Right ventricle myocardium superior (tissue), 1 donor: ENCODE measurements at places on chromosomes 6 and 20. TPM values are rescaled to one million over a fixed set of nuclear protein-coding genes. Genes with fewer than 3 reads are reported as not detected.

Gene ZNF391
- 0.51 TPM for total RNA-seq

GRCh38 chr6:121951918-121952379 lies 447.5 kb upstream of the HSF2 start:
- DNase-seq = no peak

DNA sequence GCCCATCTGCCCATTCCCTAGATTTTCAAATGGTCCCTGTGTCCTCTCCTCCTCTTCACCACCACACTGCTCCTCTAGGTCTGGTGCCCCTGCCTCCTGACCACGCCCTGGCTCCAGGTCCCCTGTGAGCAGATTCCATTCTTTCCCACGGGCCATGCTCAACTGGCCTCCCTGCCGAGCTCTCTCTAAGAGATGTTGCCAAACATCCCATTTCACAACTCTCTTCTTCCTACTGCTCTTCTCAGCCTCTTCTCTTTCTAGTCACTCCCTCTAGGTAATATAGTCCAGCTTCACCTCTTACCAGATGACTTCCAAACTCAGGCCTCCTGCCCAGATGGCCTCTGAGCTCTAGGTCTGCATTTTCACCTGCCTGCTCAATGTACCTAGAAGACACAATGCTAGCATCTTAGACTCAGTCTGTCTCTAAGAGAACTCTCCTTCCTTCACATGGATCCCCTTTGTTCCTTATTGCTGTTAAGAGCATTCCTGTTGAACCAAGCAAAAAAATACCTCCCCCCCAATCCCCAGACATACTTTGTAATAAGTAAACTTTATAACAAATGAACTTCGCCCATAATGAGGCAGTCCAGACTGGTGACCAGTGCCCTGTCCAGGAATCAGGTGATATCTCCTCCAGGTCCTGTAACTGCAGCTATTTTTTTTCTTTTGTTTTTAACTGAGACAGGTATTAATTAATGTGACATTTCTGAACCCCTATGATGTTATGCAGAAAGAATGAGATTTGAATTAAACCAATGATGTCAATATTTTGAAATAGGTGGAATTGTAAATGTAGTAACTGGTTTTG lies 79.0 kb downstream of the LYRM4 start:
- DNase-seq = no peak

- no peak for DNase-seq
Observed at GRCh38 chr6:7914311-7914710, 3.7 kb upstream of the TXNDC5 start.

Gene RBPJL
- total RNA-seq = not detected

GRCh38 chr6:12249541-12250382 lies 40.4 kb upstream of the EDN1 start:
- no peak for DNase-seq

Gene SUMO4
- total RNA-seq = 0.22 TPM

DNA sequence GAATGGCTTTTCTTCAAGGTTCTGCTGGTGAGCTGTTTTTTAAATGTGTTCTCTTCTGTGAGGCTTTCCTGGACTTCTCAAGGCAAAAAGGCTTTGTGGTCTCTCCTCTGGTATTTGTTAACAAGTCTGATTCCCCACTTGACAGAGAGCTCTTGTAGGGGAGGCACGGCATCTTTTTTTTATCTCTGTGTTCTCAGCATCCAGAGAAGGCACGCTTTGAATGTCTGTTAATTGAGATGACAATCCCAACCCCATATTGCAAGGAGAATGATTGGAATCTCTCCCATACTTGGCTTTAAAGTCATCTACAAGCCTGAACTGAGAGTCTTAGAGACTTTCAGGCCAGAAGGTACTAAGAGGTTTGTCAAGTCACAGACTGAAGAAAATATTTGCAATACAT lies 22.6 kb downstream of the EDN1 start:
- DNase-seq = no peak

DNA sequence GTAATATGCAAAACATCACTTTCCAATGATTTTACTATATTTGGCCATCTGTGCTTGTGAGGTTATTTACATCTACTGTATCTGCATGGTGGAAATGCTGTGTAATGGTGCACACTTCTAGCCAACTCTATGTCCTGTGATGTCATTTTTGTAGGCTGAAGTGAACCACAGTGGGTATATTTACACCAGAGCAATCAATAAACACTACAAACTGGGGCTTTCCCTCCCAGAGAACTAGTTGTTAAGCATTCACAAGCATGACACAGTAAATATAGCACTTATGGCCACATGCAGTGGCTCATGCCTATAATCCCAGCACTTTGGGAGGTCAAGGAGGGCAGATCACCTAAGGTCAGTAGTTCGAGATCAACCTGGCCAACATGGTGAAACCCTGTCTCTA lies 4.9 kb downstream of the SLC22A2 start:
- no peak for DNase-seq

Gene ARMH2
- total RNA-seq = not detected

Gene RARS2
- 16.8 TPM for total RNA-seq

Gene COL19A1
- total RNA-seq = 2.0 TPM

Gene RIPOR2
- 3.1 TPM for total RNA-seq

Gene LRRC73
- total RNA-seq = 1.4 TPM

GRCh38 chr20:32558526-32558925 lies 26.6 kb downstream of the NOL4L start:
- no peak for DNase-seq

DNA sequence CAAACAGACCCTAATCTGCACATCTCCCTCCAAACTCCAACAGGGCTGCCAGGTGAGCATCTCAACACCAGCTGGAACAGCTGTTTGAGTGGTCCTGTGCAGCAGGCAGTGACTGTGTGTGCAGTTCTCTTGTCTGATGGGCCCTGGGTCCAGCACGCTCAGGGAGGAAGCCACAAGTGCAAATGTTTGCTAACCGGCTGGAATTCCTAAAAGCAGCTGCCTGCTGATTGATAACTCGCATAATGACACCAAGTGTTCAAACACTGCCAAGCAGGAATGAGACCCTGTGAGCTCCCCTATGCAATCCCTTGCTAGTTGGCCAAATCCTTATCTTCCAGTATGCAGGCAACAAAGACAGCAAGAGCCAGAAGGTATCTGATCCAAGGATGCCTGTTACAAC lies 650.6 kb downstream of the CBLN4 start:
- no peak for DNase-seq

DNA sequence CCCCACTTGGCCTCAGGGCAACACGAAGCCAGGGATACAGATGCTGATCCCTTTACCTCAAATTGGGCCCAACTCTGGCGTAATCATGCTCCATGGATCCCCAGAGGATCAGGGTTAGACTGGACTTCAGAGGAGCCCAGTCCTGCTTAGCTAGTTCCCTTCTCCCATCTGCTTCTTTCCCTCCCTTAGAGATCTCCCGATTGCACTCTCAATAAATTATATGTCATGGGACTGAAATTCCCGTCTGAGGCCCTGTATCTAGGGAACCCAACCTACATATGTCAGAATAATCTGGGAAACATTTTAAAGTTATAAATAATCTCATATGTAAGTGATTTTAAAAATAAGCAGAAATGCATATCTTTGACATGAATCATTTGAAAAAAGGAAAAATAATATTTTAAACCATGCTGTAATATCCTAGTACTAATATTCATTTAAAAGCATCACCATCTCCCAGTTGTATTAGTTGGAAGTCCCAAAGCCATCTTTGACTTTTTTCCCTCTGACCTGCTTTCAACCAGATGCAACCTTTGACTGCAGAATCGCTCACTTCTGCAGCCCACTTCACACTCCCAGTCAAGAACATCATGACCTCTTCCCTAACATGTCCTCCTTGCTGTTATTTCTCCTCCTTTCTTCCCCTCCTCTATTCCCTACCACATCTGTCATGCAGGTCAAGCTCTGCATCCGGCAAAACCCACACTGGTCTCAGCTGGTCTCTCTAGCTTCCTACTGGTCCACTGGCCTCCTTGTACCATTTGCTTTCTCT lies 393.6 kb downstream of the BTBD3 start:
- no peak for DNase-seq

DNA sequence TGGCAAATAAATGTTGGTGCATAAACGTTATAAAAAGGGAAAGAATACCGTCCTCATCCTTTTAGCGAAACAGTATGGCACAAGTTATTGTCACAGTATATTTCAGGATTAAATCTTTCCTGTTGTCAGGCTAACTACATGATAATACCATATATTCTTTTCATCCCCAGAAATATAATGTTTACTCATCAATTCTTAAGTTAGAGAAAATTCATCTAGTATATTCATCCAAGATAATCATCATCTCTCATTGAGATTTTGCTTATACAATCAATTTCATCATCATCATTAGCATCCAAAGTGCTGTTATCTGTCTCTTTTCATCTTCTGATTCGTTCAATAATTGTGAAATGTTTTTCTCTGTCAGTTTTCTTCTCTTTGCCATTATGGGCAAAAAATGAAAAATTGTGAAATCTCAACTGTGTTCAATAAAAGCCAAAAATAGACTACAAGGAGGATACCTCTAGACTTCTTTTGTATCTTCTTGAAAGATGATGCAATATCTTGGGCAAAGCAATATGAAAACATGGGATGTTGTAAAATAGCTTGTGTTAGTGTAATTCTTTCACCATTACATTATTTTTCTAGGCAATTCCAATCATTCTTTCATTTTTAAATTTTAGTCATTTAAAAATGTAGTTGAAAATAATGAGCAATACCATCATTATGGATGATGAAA lies 2.6 kb downstream of the SPACA1 start:
- DNase-seq = no peak

GRCh38 chr20:50101281-50101680 lies 11.7 kb downstream of the UBE2V1 start:
- DNase-seq = no peak

DNA sequence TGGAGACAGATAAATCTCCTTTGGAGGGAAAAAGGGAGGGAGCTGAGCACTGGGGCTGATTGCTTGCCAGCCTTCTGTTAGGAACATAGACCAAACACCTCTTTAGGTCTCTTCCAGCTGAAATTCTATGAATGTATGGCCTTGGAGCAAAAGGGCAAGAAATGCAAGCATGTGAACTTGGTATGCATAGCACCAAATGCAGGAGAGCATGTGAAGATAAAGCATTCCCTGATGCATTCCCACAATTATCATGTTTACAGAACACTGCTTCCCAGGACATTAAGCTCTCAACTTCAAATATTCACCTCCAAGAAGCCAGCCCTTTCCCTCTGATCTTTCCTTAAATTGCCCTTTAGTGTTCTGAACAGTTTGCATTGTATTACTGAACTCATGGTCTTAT lies 15.6 kb downstream of the RIPOR2 start:
- DNase-seq = no peak

- DNase-seq = no peak
Observed at GRCh38 chr6:168589275-168589674, 148.3 kb downstream of the SMOC2 start.

GRCh38 chr6:155771822-155772221 lies 316.2 kb upstream of the NOX3 start:
- DNase-seq = no peak

Gene SLC35F1
- total RNA-seq = 4.8 TPM

GRCh38 chr20:50820515-50821256 lies 25.8 kb downstream of the BCAS4 start:
- DNase-seq = no peak

GRCh38 chr20:23995905-23996666 lies 7.5 kb upstream of the GGTLC1 start:
- peak; percentile 63 for DNase-seq

DNA sequence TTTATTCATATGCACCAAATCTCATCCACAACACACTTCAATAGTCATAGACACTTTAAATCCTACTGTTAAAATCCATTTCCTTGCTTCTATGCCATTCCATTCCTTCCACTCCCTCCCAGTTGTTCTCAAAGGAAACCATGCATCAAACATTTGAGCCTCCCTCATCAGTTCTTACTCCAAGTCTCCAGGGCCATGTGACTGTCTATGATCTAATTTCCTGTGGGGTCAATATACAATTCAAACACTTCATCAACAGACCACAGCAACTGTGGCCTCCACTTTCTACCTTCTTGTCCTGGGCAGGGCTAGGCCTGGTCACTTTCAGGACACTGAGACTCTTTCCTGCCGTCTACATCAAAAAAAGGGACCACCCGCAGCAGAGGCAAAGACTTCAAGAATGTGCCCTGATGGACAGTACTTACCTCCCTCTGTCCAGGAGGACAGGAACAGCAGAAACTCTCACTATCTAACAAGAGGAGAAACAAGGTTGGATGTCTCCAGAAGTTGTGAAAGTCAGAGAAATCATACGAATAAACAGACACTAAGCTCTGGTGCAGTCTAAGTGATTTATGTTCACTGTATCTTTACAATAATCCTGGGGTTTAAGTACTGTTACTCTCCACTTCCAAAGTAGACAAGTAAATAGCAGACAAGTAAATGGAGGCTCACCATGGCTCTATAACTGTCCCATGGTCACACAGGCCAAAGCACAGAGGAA lies 160.2 kb downstream of the QRSL1 start:
- DNase-seq = no peak

Gene VIP
- 0.13 TPM for total RNA-seq

- DNase-seq = peak; percentile 67
Observed at GRCh38 chr20:38094373-38094891, 60.9 kb downstream of the RPRD1B start.

Gene FRK
- total RNA-seq = 7.5 TPM
